ENCODE measurements at places on chromosomes 11 and 22.

GRCh38 chr22:22944268-22944985 lies 56.8 kb downstream of the IGLL5 start:
- no peak for DNase-seq

DNA sequence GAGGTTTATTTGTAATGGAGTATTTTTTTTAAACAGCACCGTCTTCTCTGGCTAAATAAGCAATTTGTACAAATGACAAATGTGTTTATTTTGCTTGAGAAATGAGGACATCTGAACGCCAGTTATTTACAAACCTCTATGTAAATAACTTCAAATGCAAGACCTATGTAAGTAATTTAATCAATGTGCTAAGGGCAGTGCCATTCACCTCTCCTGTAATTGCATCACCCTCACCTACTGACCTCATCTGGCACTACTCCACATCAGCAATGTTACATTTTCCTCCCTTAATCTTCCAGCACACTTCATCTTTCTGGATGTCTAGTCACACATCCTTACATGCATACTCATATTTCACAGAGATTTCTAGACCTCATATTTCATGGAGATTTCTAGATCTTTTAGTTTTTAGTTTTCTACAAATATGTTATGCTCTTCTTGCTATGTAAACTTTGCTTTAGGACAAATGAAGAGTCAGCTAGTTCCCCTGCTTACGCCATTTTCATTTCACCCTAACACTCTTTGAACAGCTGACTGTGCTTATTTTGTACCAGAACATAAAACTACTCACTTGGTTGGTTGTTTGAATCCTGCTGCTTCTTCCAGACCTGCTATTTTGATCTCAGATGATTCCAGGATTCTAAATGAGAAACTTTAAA lies 238.6 kb downstream of the GRM5 start:
- DNase-seq, result no peak

- DNase-seq, result no peak
Measured at GRCh38 chr11:8768625-8769333, 86.2 kb downstream of the RPL27A start.

DNA sequence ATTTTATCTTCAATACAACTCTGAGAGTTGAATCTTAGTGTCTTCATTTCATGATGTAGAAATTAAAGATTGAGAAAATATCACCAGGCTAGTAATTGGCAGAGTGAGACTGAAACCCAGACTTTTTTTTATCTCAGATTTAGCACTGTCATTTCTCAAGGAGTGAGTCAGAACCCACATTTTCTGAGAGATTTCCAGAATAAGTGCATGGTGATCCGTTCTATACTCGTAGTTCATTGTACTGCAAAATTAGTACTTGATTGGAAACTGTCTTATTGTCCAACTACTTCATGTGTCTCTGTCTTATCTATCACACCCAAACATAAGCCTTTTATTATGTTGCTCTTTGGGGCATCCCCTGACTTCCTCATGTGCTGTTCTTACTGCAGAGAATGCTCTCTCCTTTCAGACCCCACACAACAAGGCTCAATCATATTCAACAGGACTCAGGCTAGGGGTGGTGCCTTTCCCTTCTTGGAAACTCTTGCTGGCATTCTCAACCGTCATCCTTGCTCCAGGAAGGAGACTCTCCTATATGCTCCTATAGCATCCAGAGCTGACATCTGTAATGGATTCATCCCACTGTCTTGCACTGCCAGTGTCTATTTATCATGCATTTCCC lies 76.7 kb upstream of the BLID start:
- DNase-seq, result no peak

- no peak for DNase-seq
Measured at GRCh38 chr11:121714351-121714750, 261.6 kb upstream of the SORL1-AS1 start.

DNA sequence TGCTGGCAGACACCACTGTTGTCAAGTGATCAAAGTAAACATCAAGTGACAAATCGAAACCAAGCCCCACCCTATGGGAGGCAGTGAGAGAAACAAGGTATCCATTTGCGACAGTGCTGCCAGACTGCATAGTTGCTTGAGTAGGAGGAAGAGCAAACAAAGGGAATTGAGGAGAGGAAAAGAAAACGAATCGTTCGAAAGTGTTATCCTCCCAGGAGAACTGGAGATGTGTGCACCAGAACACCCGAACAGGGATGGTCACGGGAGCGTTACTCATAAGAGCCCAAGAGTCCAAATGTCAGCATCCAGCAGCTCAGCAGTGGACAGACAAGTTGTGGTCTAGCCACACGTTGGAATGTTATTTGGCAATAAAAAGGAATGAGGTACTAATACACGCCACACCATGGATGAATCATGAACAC lies 58.4 kb upstream of the NUP50 start:
- DNase-seq, result no peak

- no peak for DNase-seq
Measured at GRCh38 chr11:114265122-114265878, 30.9 kb upstream of the NNMT start.

DNA sequence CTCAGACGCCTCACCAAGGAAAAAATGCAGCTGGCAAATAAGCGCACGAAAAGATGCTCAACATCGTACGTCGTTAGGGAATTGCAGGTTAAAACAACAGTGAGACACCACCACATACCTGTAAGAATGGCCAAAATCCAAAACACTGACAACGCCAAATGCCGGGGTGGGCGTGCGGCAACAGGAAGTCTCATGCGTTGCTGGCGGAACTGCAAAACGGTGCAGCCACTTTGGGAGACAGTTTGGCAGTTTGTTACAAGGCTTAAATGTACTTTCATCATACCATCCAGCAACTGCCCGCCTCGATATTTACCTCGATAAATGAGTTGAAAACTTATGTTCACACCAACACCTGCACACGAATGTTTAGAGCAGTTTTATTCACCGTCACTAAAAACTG lies 7.5 kb upstream of the CTSD start:
- DNase-seq, result peak; percentile 5

All from gastrocnemius medialis (tissue), 4 donors.